Stimulated activated CD8-positive, alpha-beta memory T cell treated with anti-CD3 and anti-CD28 coated beads, Interleukin-4, amount 100 ng/mL, for 1 hour (primary cell): ENCODE measurements at places on chromosomes 1 and 21.

DNA sequence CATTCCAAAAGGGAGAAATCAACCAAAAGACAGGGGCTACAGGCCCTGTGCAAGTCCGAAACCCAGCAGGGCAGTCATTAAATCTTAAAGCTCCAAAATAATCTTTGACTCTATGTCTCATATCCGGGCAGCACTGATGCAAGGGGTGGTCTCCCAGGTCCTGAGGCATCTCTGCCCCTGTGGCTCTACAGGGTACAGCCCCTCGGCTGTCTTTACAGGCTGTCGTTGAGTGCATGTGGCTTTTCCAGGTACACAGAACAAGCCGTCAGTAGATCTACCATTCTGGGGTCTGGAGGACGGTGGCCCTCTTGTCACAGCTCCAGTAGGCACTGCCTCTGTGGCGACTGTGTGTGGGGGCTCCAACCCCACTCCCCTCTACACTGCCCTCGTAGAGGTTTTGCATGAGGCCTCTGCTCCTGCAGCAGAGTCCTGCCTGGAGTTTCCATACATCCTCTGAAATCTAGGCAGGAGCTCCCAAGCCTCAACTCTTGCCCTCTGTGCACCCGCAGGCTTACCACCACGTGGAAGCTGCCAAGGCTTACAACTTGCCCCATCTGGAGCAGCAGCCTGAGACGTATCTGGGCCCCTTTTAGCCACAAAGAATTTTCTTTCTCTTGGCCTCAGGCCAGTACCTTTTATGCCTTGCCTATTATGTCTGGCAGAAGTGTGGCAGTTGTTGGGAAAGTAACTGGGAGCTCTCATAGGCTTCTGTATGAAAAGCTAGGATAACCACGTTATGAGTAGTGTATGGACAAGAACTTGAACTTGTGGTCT is 52.5 kb downstream of the POU2F1 start:
- DNase-seq: no peak

DNA sequence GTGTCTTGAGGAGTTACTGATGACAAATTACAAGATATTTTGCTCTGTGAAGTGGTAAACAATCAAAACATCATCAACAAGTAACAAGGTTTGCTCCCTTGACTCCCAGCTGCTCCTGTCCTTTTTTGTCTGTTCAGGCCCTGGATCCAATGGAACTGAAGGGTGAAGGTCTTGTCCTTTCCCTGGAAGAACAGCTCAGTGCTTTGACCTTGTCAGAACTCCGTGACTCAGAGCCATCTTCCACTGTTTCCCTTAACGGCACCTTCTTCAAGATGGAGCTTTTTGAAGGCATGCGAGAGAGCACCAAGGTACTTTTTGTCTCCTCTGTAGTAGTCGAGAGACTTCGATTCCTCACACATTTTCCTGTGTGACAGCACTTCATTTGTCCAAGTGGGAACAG is 29.0 kb downstream of the TRIM45 start:
- DNase-seq: no peak

- no peak for DNase-seq
Measured at GRCh38 chr1:202154148-202154765, 6.1 kb downstream of the PTPN7 start.

- DNase-seq: no peak
Measured at GRCh38 chr21:39124681-39125251, 58.5 kb downstream of the PSMG1 start.

GRCh38 chr1:28127617-28128257 is 39.3 kb upstream of the EYA3 start:
- DNase-seq: no peak

- no peak for DNase-seq
Measured at GRCh38 chr1:32703479-32704291, 1.1 kb upstream of the SYNC start.

DNA sequence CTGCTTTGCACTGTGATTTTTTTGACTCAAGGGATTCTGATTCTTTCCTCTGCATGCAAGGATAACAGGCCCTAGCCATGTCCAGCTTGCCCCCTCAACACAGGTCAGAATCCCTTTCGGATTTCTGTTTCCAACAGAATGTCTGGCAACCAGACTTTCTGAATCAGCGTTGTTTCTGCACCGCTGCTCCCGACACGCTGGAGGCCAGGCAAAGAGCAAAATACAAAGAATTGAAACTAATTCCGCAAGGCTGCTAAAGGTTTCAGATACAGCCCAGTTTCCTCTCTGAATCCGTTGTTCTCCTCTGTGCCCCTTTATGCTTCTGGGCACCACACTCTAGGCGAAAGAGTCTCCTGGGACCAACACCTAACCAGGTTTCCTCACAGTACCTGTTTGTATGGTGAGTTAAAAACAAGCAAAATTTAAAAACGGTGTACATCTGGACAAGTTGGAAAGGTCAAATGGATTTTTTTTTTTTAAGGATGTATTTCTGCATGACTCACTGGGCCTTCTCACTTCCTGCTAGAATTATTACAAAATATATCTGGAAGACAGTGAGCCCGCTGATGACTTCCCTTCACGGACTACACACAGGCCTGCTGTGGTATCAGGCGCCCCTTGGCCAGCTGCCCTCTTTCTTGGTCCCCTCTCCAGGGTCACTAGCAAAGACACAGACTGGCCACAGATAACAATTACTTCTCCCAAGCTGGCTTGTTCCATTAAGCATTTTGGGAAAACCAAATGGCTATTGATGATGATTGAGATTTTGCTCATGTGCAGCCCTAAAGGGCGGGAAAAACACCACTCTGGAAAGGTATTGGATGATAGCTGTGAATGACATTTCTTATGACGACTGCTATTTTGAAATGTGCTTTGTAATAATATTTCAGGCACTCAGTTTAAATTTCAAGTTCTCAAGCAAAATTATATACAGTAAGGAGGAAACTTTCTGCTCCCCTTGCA is 118.3 kb downstream of the TGFB2 start:
- DNase-seq: no peak
